Neural progenitor cell (in vitro differentiated cells): ENCODE measurements at places on chromosomes 7 and 10. TPM values are rescaled to one million over a fixed set of nuclear protein-coding genes. Genes with fewer than 3 reads are reported as not detected.
A peak's percentile ranks its signal among the peaks of the same experiment; 100 is the strongest.

The HERC4 gene
- total RNA-seq = 52.1 and 74.2 TPM in 2 replicates

The IL2RA gene
- total RNA-seq = not detected in 2 replicates

The CH25H gene
- not detected in 2 replicates for total RNA-seq

The IDI1 gene
- total RNA-seq = 117 and 168 TPM in 2 replicates

The PDZD7 gene
- 0.25 TPM in 1 of 2 replicates, not detected in the other for total RNA-seq

The XRCC2 gene
- 30.0 and 51.6 TPM in 2 replicates for total RNA-seq

The PON1 gene
- total RNA-seq = 1.7 and 1.8 TPM in 2 replicates

The CYP2C8 gene
- 1.1 and 2.8 TPM in 2 replicates for total RNA-seq

The CPN1 gene
- total RNA-seq = not detected in 2 replicates

The DCLRE1A gene
- 24.0 and 35.9 TPM in 2 replicates for total RNA-seq

The RNLS gene
- total RNA-seq = 9.1 and 11.9 TPM in 2 replicates

The SFMBT2 gene
- total RNA-seq = 1.8 and 2.6 TPM in 2 replicates

The PLXDC2 gene
- total RNA-seq = 30.1 and 44.2 TPM in 2 replicates

DNA sequence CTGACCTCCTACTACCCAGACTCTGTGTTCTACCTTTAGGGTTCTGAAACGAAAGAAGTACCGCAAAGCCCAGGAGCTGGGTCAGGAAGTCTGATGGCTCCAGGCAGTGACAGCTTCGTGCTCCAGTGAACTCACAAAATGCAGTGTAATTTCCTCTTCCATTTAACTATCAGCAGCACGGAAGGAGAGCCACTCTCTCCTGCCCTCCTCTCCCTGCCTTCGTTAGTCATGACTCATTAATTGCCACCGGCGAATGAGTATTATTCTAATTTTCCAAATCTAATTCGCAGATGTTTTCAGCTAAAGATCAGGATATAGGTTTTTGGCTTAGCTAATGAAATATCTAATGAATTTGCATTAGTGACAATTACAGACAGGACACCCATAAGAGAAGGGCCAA is 1262.0 kb downstream of the TYW1 start:
- peaks cover 4% of the 10 kb centered on the region for H3K4me1 ChIP-seq
- peak; percentile 17 for DNase-seq
- H3K4me3 ChIP-seq = no peak overlapping the region
- H3K27ac ChIP-seq = no peak overlapping the region

- no peak for DNase-seq
- no peak overlapping the region for H3K4me3 ChIP-seq
- H3K27ac ChIP-seq = no peak overlapping the region
- no peaks in the 10 kb centered on the region for H3K27me3 ChIP-seq
Observed at GRCh38 chr7:129162732-129163131, 18.2 kb downstream of the TSPAN33 start.

- no peaks in the 10 kb centered on the region for H3K36me3 ChIP-seq
- H3K4me1 ChIP-seq = peaks cover 22% of the 10 kb centered on the region
- no peaks in the 10 kb centered on the region for H3K27me3 ChIP-seq
- H3K4me3 ChIP-seq = no peak overlapping the region
- no peak overlapping the region for H3K27ac ChIP-seq
Observed at GRCh38 chr10:22623633-22624253, 90.6 kb downstream of the PIP4K2A start.

GRCh38 chr7:97075928-97076327 is 41.6 kb upstream of the SDHAF3 start:
- H3K4me3 ChIP-seq = no peak overlapping the region
- no peaks in the 10 kb centered on the region for H3K4me1 ChIP-seq
- no peak overlapping the region for H3K27ac ChIP-seq
- H3K36me3 ChIP-seq = no peaks in the 10 kb centered on the region
- no peaks in the 10 kb centered on the region for H3K27me3 ChIP-seq
- DNase-seq = no peak

- H3K27ac ChIP-seq = no peak overlapping the region
- H3K36me3 ChIP-seq = no peaks in the 10 kb centered on the region
- no peak for DNase-seq
- no peaks in the 10 kb centered on the region for H3K4me1 ChIP-seq
- no peaks in the 10 kb centered on the region for H3K27me3 ChIP-seq
Observed at GRCh38 chr7:44378744-44379143, 53.4 kb upstream of the CAMK2B start.

- H3K27me3 ChIP-seq = no peaks in the 10 kb centered on the region
- H3K27ac ChIP-seq = no peak overlapping the region
- H3K36me3 ChIP-seq = peaks cover 9% of the 10 kb centered on the region
- no peaks in the 10 kb centered on the region for H3K4me1 ChIP-seq
Observed at GRCh38 chr10:5762531-5762930, 50.7 kb downstream of the GDI2 start.

- DNase-seq = no peak
- H3K27me3 ChIP-seq = no peaks in the 10 kb centered on the region
- no peaks in the 10 kb centered on the region for H3K36me3 ChIP-seq
- H3K27ac ChIP-seq = no peak overlapping the region
Observed at GRCh38 chr7:114409750-114410149, 4.9 kb upstream of the FOXP2 start.

DNA sequence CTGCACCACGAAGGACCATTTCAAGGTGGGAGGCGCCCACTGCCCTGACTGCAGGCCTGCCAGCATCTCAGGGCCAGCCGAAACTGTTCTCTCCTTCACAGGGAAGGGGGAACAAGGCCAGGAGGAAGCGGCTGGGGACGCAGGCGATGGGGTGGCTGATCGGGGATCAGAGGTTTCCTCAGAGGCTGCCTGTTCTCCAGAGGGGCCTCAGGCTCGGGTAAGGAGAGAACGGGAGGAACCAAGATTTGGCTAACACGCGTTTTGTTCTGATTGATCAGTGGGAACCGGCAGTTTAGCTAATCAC is 87.9 kb downstream of the DIP2C start:
- H3K36me3 ChIP-seq = no peaks in the 10 kb centered on the region
- H3K4me1 ChIP-seq = peaks cover 34% of the 10 kb centered on the region
- DNase-seq = no peak
- no peaks in the 10 kb centered on the region for H3K27me3 ChIP-seq
- no peak overlapping the region for H3K4me3 ChIP-seq

GRCh38 chr10:71253981-71254818 is 41.8 kb downstream of the UNC5B start:
- no peaks in the 10 kb centered on the region for H3K36me3 ChIP-seq
- peaks cover 49% of the 10 kb centered on the region for H3K4me1 ChIP-seq
- H3K4me3 ChIP-seq = no peak overlapping the region
- no peaks in the 10 kb centered on the region for H3K27me3 ChIP-seq

DNA sequence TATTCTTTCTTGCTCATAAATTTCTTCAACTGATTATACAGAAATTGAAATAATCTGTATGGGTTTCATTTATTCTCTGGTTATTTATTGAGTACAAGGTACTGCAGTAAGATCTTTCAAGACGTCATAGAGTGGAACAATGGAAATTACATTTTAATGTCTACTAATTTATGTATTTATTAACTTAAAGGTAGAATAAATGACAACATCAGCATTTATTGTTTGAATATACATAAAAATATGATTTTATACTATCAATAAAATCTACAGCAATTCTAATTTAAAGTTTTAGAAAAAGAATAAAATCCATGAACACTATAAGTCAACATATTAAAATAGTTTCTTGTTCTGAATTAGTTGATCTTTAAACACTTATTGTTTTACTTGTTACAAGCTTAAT is 158.5 kb downstream of the AGMO start:
- no peaks in the 10 kb centered on the region for H3K36me3 ChIP-seq
- no peak for DNase-seq
- no peak overlapping the region for H3K27ac ChIP-seq
- H3K27me3 ChIP-seq = no peaks in the 10 kb centered on the region
- H3K4me1 ChIP-seq = no peaks in the 10 kb centered on the region

DNA sequence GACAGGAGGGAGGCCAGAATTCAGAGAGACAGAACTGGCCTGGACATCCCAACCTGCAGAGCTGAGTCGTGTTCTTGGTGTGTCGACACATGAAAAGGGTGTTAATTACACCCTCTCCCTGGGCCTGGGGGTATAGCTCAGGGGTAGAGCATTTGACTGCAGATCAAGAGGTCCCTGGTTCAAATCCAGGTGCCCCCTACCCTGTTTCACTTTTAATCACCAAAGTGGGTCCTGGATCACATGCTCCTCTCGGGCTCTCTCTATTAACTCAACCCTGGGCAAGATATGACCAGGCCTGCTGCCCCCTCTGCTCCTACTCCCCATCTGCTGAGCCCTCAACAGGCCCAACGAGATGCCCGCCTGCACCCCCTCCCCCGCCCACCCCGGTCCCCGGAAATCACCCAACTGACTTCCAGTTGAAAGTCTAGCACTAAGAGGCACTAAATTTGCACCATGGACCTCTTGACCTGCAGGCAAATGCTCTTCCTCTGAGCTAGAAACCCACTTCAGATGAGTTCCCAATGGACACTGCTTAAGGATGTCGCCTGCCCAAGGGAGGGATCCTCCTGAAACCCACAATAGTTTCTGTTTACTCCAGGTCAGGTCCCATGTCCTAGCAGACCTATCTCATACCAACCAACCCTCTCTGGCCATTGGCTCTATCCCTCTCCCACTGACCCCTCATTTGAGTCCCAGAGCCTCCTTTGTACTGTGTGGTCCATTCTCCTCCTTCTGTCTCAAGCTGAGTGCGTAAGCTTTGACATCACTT is 137.6 kb downstream of the ZNF467 start:
- H3K36me3 ChIP-seq = no peaks in the 10 kb centered on the region
- H3K4me3 ChIP-seq = no peak overlapping the region
- DNase-seq = no peak
- H3K4me1 ChIP-seq = no peaks in the 10 kb centered on the region
- H3K27ac ChIP-seq = no peak overlapping the region

DNA sequence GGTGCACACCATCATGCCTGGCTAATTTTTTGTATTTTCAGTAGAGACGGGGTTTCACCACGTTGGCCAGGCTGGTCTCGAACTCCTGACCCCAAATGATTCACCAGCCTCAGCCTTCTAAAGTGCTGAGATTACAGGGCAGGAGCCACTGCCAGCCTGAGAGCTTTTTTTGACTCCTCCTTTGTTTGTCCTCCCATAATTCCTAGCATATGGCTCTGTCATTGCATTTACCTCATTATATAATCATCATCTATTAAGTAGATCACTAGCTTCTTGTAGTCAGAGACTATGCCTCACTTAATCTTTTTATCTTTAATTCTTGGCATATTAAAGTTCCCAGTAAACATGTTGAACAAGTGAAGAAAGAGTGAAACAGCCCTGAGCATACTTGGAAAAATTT is 82.1 kb downstream of the CPEB3 start:
- H3K27me3 ChIP-seq = no peaks in the 10 kb centered on the region
- DNase-seq = no peak
- H3K36me3 ChIP-seq = no peaks in the 10 kb centered on the region
- H3K4me1 ChIP-seq = no peaks in the 10 kb centered on the region
- H3K4me3 ChIP-seq = no peak overlapping the region

DNA sequence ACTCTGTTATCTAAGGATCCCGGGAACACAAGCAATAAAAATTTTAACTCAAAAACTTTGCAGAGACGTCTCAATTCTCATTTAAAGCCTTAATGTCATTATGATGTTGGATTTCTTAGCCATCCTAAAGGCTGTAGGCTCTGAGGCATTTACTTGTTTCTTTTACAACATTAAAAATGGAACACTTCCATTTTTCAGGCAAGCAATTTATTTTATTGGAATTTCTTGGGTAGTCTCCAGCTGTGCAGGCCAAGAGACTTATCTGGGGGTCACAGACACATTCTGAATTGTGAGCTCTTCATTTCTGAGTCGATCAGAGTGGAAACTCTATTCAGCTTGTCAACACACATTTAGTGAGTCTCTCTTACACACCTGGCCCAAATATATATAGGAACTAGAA is 48.0 kb upstream of the KIF5B start:
- no peak for DNase-seq
- H3K4me1 ChIP-seq = no peaks in the 10 kb centered on the region
- no peak overlapping the region for H3K4me3 ChIP-seq
- H3K27me3 ChIP-seq = no peaks in the 10 kb centered on the region
- no peak overlapping the region for H3K27ac ChIP-seq

- no peaks in the 10 kb centered on the region for H3K4me1 ChIP-seq
- H3K27ac ChIP-seq = no peak overlapping the region
Observed at GRCh38 chr10:27285093-27285492, 44.5 kb upstream of the ACBD5 start.

DNA sequence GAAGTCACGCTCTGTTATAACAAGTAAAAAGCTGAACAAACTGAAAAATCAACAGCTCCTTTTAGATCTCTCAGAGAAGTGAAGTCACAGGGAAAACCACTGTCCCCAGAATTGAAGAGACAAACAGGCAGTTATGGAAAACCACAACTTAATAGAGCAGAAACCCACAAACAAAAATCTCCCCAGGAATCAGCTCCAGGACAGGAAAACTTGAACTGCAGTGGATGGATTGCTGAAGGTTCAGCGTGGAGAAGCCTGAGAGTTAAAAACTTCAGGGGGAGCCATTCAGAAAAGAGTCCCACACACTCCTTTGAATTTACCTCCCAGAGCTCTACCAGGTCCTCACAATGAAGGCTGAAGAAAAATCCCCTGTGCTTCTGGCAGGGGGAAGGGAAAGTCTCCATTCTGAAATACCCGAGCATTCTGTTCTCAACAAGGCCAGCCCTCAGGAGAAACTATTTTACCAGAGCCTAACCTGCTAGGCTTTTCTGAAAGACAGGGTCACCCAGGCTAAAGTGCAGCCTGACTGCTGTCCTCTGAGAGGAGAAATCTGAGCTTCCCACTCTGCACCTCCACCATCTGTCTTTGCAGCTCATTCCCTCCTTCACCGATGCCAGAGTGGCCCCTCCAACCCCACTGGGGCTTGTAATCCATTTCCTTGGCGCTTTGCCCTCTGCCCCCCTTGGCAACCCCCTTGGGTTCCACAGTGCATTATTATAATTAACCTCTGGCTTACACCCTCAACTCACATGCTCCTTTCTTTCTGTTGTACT is 65.0 kb upstream of the CCNY start:
- no peaks in the 10 kb centered on the region for H3K36me3 ChIP-seq
- H3K4me1 ChIP-seq = peaks cover 12% of the 10 kb centered on the region
- H3K27ac ChIP-seq = peak overlapping the region; percentile 69

GRCh38 chr7:30974605-30975255 is 11.0 kb downstream of the GHRHR start:
- H3K27ac ChIP-seq = no peak overlapping the region
- no peak overlapping the region for H3K4me3 ChIP-seq
- peak; percentile 82 for DNase-seq
- no peaks in the 10 kb centered on the region for H3K4me1 ChIP-seq
- no peaks in the 10 kb centered on the region for H3K36me3 ChIP-seq
- H3K27me3 ChIP-seq = peaks cover 40% of the 10 kb centered on the region
